Activated T-helper 9 cell treated with anti-CD3 and anti-CD28 coated beads, Interleukin-2, amount 50 U/mL, for 16 hours (primary cell): ENCODE measurements at places on chromosomes 11 and 22.

GRCh38 chr11:108873941-108874340 is 209.1 kb downstream of the DDX10 start:
- DNase-seq: no peak

GRCh38 chr22:47144076-47144765 is 381.8 kb downstream of the TBC1D22A start:
- DNase-seq: no peak

GRCh38 chr22:17079572-17079971 is 5.2 kb upstream of the IL17RA start:
- DNase-seq: no peak

DNA sequence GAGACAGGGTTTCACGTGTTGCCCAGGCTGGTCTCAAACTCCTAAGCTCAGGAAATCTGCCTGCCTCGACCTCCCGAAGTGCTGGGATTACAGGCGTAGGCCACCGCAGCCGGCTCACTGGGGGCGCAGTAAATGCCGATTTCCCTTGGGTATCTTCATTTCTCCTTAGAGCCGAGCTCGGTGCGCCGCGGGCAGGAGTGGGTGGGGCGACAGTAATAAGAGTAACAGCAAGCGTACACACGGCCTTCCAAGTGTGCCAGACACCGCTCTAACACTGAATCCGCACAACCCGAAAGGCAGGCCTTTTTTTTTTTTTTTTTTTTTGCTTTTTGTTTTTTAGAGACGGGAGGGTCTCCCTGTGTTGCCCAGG is 500 bp upstream of the ADSL start:
- DNase-seq: peak; percentile 51

GRCh38 chr22:36277482-36278291 is 24.8 kb downstream of the APOL1 start:
- peak; percentile 53 for DNase-seq

GRCh38 chr11:76806608-76807205 is 23.6 kb downstream of the TSKU start:
- no peak for DNase-seq

GRCh38 chr11:118168751-118169150 is 7.7 kb downstream of the SCN2B start:
- no peak for DNase-seq

GRCh38 chr11:66851698-66852465 is 5.0 kb upstream of the LRFN4 start:
- no peak for DNase-seq

DNA sequence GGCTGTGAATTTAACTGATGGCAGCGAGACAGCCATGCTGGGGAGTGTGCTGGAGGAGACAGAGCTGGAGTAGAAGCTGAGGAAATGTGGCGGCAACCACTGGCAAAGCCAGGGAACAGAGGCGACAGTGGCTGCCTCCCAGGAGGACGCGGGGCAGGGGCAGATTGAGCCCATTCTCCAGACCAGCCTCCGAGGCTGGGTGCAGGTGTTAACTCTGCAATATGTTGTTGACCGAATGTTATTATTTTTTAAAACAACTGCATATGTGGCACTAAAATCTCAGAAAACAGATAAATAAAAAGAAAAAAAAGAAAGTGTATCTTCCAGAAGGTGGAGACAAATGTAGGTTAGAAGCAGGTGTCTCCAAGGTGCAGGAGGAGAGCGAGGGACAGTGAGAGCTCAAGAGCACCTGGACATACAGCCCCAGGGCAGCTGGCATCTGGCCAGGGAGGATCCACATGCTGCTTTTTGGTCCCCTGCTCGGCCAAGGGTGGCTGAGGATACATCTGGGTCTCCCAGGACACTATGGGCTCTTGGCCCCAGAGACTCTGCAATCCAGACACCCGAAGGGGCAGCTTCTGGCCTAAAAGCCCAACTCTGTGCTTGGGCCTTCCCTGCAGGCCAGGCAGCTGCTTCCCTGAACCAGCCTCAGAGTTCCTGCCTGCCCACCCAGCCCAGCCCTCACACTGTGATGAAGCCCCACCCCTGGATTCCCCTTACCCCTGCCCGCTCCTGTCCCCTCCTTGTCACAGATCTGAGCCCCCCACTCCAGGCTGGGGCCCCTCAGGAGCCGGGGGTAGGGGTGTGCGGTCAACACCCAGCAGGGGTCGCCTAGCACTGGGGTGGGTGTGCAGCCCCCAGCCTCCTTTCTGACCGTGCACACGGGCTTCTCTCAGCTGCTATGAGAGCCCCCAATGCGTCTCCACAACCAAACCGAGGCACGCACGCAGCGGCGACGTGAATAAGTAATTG is 12.9 kb downstream of the RTN4R start:
- DNase-seq: no peak

DNA sequence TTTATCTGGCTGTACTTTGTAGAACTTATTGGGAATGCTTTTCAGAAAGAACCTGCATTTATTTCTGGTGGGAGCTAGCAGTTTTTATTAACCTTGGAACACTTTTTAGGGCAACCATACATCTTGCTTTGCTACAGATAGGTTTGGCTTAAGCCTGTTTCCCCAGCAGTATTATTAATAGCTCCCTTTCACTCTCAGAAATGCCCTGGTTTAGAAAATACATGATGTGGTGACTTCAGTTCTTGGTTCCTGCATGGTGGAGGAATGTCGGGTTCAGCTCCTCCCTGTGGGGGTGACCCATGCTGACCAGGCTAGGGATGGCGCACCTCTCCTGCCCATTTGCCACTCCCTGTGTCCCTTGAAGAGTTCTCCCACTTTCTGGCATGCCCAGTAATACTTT is 28.2 kb downstream of the ZBED4 start:
- DNase-seq: no peak

DNA sequence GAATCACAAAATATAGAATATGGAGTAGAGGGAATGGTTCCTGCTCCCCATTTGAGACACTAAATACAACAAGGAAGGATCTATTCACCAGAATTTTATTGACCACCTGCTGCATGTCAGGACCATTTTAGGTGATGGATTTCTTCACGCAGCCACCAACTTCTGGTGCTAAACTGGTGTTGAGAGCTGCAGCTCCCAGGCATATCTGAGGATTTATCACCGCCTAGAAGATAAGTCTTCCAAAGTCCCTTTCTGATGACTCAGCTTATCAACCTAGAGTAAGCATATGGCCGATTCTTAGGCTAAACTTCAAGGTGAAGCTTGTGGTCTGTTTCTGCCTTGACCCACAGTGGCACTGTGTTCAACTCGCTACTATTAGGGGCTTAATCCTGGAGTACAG is 6.7 kb downstream of the DDI1 start:
- no peak for DNase-seq

- no peak for DNase-seq
These were observed 20.8 kb downstream of the WNT11 start for GRCh38 chr11:76185511-76185910.

DNA sequence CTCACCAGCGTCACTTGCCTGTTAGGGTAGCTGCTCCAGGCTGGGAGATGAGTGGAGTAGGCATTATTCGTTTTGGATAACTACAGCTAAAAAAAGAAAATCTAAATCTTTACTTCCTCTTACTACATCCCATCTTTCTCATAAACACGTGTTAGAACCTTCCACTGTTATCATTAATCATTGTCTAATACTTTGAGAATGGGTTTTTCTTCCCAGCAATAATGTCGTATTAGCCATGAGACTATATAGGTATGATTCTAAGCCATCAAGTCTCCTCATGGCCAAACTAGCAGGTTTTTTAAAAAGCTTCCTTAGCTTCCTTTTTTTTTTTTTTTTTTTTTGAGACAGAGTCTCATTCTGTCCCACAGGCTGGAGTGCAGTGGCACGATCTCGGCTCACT is 3.9 kb upstream of the TEF start:
- DNase-seq: no peak

GRCh38 chr11:69173925-69174581 is 18.3 kb downstream of the SMIM38 start:
- no peak for DNase-seq

DNA sequence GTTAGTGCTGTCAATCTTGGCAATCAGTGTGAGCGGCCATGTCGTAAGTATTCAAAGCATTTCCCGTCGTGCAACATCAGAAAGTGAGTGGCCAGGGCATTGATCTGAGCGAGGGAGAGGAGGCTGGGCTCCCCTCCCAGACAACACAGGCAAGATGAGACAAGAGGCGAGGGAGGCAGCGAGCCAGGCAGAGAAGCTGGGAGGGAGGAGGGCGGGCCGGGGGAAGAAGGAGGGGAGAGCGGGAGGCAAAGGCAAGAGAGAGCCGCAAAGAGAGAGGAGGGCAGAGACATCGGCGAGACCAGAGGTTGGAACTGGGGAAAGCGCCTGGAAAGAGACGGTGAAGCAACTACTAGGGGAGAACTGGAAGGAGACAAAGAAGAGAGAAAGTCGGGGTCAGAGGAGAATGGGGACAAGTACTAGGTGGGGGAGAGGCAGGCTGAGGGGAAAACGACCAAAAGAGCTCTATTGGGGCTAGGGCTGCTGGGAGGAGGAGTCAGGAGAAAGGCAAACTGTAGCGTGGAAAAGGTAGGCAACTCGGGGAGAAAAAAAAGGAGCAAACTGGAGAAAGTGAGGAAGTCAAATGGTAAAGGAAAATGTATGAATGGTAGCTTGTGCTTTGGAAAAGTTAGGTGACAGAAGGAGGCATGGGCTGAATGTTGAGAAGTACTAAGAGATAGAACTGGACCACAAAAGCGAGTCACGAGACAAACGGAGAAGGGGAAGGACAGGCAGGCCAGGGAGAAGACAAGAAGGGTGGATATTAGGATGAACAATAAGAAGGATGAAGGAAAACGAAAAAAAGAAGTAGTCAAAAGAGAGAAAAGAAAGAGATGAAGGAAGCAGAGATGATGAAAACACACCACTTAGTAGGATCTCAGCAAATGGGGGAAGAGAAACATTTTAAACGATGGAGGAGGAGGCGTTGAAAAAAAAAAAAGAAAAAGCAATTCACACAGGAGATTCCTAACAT is 130.5 kb upstream of the C11orf58 start:
- DNase-seq: no peak

DNA sequence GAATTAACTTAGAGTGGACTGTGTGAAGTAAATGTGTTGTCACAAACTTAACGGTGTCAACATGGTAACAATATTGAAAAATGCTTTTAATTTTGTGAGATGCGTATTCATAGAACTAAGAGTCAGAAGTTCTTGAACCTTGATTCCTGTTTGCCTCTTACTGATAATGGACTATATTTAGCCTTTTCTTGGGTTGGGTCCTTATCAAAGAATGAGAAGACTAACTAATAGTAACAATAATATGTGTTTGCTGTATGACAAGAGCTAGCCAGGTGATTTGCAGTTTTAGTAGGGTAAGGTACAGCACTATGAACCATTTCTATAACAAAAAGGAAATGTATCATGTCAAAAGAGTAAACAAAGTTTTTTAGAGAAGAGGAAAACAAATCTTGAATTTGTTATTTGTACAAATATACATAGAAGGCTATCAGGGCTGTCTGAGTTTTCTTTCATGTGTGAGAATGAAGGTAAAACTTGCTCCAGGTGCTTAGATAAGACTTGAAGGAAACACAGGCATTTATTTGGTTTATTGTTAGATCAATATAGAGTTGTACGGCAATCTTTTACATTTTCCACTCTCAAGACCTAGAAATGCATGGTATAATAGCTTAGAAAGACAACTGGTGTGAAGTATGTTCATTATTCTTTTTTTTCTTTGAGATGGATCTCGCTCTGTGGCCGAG is 74.1 kb downstream of the PACS1 start:
- DNase-seq: no peak

DNA sequence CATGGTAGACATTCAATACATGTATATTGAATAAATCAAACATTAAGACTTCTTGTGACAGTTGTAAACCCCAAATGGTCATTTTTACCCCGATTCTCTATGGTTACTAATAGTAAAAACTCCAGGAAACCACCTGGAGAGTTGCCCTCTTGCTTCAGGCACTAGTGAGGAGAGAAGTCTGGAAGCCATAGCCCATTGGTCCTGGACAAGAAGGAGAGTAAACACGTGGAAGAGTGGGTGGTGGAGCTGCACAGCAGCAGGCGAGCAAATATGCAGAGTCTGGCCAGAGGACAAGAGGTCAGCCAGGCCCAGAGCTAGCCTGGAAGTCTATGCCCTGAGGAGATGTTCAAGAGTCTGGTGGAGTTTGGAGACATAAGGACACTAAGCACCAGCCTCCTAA is 17.7 kb downstream of the DCHS1 start:
- no peak for DNase-seq

GRCh38 chr22:37674951-37675929 is at the start of gene LGALS1:
Gene LGALS1 (plus strand): TSS chr22:37675636. CDS start chr22:37675703, 67 bp downstream.
- DNase-seq: peak; percentile 45

- no peak for DNase-seq
These were observed 61.1 kb downstream of the LINC01488 start for GRCh38 chr11:69542314-69543168.

- DNase-seq: no peak
These were observed 29.8 kb upstream of the CHRM4 start for GRCh38 chr11:46421257-46421880.

GRCh38 chr11:104051778-104052177 is 15.3 kb downstream of the DDI1 start:
- DNase-seq: no peak
